M059J (cell line): ENCODE measurements at places on chromosomes 5 and 9. TPM values are rescaled to one million over a fixed set of nuclear protein-coding genes. Genes with fewer than 3 reads are reported as not detected.
A peak's percentile ranks its signal among the peaks of the same experiment; 100 is the strongest.

DNA sequence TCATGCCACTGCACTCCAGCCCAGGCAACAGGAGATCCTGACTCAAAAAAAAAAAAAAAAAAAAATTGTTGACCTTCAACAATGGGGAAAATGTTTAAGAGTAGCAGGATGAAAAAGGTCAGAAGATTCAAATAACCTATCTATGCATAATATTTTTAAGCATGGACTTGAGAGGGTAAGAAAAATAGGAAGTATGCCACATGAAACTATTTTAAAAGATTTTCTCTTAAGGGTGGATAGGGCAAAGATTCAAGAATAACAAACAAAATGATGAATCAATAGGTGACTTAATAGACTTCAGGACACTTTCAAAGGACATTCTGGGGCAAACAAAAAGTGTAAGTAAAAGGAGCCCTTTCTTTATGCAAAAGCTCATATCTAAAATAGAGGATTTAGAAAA lies 3.2 kb downstream of the TEX48 start:
- DNase-seq: peak; percentile 60

DNA sequence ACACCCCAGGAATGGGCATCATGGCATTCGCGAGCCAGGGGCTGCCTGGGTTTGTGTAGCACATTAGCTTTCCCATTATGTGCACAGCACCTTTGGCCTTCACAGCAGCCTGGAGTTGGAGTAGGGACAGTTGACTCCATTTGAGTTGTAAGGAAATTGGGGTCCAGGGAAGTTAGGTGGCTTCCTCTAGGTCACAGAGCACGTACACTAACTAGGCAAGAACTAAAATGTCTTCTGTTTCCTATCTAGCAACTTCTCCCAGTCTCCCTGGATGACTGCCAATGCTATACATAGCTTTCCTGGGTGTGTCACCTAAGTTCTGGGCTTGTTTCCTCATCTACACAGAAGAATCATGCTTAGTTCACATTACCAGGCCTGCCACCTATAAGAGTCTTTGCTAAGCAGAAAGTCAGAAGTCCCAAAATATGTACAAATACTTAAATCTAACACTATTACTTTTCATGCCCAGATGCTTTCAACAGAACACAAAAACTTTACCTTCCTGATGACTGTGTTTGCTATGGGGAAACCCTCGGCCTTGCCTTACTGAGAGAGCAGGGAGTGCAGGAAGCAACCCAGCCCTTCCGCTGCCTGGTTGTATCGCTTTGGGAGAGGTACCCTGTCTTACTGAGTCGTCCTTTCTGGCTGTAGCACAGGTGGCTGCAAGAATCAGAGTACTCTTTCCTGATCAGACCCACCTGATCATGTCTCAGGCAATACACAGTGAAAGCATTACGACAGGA lies 12.0 kb downstream of the MACROH2A1 start:
- DNase-seq: peak; percentile 86

- no peak for DNase-seq
These were observed 35.8 kb upstream of the SPARC start for GRCh38 chr5:151722546-151722945.

- no peak for DNase-seq
These were observed 435.3 kb upstream of the TNC start for GRCh38 chr9:115553060-115553773.

GRCh38 chr9:110440172-110440571 lies 102.5 kb upstream of the TXNDC8 start:
- DNase-seq: peak; percentile 80

- DNase-seq: peak; percentile 58
These were observed 4.0 kb upstream of the CLIC3 start for GRCh38 chr9:137000177-137000930.

The FLT4 gene
- not detected in 2 replicates for total RNA-seq

- no peak for DNase-seq
These were observed 96.6 kb downstream of the LHX2 start for GRCh38 chr9:124108216-124108615.

DNA sequence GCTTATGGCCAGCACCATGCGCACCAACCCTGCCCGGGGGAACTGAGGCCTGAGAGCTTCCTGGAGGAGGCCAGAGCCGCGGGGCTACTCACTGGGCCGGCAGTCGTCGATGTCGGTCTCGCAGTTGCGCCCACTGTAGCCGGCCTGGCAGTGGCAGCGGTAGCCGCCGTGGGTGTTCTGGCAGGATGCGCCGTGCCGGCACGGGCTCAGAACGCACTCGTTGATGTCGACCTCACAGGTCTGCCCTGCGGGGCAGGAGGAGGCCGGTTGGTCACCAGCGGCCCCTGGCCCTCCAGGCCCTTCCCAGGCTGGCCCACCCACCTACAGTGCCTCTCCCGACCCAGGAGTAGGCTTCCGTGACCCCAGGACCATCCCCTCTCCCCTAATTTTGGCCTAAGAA lies 27.7 kb upstream of the SEC16A start:
- DNase-seq: no peak

The ORM2 gene
- total RNA-seq: not detected in 2 replicates

The TSSK1B gene
- total RNA-seq: not detected in 2 replicates
